Activated CD8-positive, alpha-beta T cell treated with anti-CD3 and anti-CD28 coated beads for 36 hours (primary cell): ENCODE measurements at places on chromosomes 12 and 14.

DNA sequence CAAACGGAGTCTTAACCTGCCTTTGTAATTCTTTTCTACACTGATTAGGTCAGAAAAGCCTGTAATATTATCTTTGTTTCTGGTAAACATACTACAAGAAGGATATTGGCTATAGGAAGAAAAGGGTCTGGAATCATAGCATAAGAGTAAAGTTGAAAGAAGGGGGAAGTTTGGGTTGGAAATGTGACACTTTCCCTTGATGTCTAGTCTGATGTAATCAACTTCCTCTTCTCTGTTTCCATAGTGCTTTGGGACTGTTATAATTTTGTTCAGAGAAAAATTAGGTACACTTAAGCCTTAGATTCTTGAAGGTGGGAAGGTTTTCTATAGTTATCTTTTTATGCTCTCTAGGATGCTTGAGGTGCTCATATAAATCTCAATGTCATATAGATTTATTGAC is 322.2 kb downstream of the AEBP2 start:
- no peak for DNase-seq

DNA sequence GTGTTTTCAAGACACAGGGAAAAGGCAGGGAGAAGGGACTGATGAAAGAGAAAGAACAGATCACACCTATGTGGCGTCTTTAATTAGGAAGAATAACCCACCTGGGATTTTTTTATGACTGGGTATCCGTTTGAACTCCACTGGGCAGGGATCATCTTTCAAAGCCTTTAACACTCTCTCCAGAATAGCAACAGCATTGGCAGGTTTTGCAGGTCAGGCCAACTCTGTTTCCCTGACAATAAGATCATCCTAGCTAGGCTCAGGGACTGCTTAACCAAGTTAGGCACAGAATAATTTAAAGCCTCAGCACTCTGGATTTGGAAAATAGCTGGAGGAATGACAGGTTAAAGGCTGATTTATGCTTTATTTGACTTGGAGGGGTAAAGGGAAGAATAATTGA is 117.6 kb downstream of the SUDS3 start:
- no peak for DNase-seq

DNA sequence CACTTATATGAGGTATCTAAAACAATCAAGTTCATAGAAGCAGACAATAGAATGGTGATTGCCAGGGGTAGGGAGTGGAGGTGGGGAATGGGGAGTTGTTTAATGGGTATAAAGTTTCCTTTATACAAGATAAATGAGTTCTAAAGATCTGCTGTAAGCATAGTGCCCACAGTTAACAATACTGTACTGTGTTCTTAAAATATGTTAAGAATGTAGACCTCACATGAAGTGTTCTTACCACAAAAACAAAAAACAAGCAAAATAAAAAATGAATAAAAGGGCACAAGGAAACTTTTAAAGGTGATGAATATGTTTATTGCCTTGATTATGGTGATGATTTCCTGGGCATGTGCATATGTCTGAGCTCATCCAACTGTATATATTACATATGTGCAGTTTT is 211.8 kb downstream of the MSRB3 start:
- no peak for DNase-seq

DNA sequence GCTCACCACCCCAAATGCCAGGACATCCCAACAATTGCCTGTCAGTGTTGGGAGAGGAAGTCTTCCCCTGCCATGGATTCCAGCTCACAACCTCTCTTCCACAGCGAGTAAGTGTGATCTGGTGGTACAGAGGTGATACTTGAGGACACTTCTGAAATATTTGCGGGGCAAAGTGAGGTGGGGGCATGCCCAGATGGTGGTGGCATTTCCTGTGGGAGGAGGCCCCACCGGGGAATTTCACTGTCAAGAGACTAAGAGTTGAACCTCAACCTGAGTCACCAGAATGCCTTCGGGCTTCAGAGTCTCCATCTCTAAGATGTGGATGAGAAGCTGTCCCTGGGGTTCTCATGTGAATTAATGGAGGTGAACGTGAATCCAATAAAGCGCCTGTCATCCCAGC is 122.3 kb upstream of the RFLNA start:
- no peak for DNase-seq

- no peak for DNase-seq
Observed at GRCh38 chr12:57066245-57066644, 12.3 kb downstream of the NEMP1 start.

DNA sequence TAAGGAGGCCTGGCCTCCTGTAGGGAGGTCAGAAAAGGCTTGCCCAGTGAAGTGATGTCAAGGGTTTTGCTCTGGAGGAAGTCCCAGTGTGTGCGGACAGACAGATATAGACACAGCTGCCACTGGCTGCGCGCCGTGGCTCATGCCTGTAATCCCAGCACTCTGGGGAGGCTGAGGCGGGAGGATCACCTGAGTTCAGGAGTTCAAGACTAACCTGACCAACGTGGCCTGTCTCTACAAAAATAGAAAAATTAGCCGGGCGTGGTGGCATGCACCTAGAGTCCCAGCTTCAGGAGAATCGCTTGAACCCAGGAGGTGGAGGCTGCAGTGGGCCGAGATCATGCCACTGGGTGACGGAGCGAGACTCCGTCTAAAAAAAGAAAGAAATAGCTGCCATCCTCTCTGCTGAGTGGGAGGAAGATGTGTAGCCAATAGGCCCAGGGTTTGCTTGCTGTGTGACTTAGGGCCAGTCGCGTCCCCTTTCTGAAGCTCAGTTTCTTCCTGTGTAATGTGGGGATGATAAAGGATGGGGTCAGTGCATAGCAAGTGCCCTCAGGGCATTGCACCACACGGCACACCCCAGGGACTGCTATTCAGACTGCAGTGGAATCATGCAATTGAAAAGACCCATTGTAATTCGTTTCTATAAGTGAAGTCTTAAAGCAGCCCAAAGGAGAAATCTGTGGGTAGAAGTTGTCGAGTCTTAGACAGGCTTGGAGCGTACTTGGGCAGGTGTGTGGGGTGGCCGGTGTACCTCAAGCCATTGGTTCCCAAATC is 18.7 kb upstream of the MLEC start:
- DNase-seq = no peak
